ENCODE measurements at places on chromosomes 6 and 20.

DNA sequence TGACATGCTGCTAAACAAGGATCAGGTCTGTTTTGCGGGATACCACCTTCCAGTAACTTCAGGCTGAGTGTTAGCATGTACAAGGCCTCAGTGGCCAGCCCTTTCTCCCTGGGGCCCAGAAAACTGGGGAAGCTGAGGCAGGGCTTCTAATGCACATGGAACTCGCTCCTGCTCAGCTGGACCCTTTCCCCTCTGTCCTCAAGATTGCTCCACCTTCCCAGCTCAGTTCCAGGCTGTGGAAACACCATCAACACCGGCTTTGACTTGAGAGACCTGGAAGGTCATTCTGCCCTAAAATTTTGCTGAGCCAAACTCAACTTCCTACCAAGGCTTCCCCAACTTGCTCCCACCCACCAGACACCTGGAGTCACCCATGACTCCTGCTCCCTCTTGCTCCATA, 4.2 kb upstream of the BLCAP start:
- DNase-seq = no peak

DNA sequence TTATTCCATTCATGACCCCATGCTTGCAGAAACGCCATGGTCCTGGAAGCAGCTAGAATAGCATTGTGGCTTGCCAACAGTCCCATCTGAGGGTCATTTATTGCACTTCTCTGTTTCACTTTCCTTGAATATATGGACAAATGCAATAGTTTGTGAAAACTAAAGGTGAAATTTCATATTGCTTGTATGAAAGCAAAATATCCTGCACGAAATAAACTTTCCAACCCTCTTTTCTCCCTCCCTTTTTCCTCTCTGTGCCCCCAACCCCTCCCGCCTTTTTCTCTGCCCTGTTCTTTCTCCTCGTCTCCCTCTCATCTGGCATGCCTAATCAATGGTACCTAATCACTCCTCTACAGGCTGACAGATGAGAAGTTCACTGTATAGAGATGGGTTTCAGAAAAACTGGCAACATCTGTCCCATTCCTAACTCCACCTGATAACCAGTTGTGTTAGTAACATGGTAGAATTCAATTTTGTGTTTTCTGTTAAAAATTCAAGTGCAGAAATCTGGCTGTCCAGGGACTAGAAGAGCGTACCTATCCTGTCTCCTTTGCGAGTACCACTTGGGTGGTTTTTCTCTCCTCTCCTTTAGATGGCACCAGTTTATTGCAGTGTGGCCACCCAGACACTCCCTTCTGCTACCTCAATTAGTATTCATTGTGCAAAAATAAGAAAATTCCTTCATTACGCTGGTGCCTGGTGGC, 198.6 kb downstream of the FOXA2 start:
- no peak for DNase-seq

- DNase-seq = no peak
Observed at GRCh38 chr20:32444474-32445220, 86.5 kb downstream of the ASXL1 start.

DNA sequence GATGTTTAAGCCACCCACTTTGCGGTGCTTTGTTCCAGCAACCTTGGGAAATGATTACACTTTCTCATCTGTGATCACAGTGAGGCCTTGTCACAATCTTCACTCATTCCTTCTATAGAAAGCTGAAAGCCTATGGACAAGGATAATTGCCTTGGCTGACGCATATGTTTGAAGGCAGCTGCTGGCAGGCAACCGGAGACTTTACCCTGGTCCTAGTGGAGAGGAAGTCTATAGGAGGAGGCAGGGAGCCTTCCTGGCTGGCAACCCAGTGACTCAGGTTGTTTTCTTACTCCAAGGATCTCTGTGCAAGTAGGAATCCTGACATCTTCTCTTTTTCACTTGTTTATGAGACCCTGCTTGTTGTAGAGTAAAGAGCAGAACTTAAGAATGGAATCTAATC, 34.1 kb upstream of the ESR1 start:
- DNase-seq = no peak

- DNase-seq = no peak
Observed at GRCh38 chr20:13412806-13413445, 191.9 kb downstream of the ISM1 start.

DNA sequence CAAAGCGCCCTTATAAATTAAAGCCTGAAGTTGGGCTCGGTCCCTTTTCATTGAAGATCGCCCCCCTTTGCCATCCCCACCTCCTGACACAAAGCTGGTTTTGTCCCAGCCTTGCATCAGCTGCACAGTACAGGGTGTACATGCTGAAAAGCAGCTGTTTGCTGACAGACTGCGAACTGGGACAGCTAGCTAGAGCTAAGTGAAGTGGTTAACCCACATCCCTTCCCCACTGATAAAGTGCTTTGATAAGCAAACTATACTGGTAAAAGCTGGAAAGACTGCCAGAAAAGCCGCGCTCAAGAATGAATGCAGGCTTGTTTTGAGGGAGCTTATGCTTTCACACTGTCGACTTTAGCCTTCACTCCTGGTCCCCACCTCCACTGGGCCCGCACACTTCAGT, 207.3 kb downstream of the GMDS start:
- peak; percentile 57 for DNase-seq

GRCh38 chr6:558089-558488, 98.8 kb downstream of the HUS1B start:
- DNase-seq = no peak
